ENCODE measurements at places on chromosomes 16 and 17.

DNA sequence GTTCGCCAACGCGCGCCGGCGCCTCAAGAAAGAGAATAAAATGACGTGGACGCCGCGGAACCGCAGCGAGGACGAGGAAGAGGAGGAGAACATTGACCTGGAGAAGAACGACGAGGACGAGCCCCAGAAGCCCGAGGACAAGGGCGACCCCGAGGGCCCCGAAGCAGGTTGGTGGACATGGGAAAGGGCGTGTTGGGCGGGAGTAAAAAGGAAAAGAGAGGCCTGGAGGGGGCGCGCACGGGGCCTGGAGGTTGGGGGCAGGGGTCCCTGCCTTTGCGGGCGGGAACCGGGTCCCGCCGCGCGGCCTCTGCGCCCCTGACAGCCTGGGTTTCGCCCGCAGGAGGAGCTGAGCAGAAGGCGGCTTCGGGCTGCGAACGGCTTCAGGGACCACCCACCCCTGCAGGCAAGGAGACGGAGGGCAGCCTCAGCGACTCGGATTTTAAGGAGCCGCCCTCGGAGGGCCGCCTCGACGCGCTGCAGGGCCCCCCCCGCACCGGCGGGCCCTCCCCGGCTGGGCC lies 2.1 kb downstream of the IRX5 start:
- no peak for DNase-seq

- no peak for DNase-seq
Measured at GRCh38 chr17:76734080-76734840, 2.9 kb downstream of the SRSF2 start.

- peak; percentile 36 for DNase-seq
Measured at GRCh38 chr17:80832266-80832676, 159.4 kb upstream of the CHMP6 start.

DNA sequence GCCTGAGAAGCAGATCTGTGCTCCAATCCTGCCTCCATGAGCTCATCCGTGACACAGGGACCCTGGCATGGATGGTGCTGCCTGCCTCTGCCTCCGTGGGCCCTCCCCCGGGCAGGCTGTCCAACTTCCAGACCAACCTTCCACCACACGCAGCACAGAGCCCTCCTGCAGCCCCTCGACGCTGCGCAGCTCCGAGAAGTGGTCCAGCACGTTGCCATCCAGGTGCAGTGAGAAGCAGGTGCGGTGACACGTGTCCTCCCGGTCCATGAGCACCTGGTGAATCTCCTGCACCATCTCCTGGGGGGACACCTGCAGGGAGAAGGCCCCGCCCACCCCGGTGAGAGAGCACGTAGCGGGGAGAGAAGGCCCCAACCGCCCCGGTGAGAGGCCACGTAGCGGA lies 8.4 kb downstream of the CLUH start:
- no peak for DNase-seq

GRCh38 chr16:73308771-73309170 lies 260.8 kb upstream of the ZFHX3 start:
- no peak for DNase-seq

- DNase-seq, result no peak
Measured at GRCh38 chr17:607361-608147, 107.1 kb downstream of the VPS53 start.

DNA sequence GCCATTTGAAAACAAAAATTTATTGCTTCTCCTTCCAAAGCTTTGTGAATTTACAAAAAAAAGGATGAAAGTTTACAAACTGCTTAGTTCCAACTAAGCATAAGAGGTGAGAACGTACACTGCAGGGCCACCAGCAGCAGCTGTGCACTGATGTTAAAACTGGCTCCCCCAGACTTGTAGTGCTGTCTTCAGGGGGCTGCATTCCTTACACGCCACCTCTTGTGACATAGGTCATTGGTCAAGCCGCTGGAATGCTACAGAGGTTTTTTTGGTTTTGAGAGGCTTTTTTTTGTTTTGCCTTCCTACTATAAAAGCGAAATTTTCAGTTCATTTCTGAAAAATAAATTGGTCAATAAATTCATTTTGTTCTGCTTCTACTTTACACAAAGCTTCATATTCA lies 6.9 kb downstream of the IFT20 start:
- DNase-seq, result no peak
